ENCODE measurements at places on chromosomes 1 and 21.

DNA sequence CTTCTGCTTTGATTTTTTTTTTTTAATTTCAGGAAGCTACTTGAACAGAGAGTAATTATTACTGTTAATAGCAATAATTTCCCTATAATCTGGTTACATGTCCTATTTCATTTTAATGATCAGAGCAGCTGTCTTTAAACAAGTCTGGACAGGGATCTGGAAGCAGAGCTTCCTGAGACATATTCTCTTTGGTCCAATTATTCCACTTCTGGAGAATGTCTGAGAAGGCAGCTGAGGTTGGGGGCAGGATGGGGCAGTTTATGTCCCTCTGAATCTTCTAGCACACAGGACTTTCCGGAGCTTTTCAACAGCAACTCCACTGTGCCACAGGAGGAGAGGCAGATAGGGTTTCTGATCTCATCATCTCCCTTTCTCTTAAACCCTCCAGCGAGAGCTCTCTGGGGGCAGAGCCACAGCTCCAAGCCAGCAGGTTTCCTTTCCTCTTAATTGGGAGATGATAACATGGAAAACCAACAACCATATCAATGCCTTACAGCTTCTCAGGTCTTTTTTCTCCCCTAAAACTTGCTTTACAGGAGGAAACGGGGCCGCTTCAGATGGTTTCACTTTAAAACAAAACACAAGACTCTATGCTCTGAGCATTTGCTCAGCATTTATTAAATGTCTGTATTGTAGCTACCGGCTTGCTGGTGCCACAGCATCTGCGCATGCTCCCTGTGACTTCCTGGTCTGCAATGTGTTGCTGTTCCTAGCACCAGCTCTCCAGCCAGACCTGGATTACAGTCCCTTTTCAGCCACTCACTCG lies 425.7 kb upstream of the USP24 start:
- no peak for DNase-seq

GRCh38 chr1:116891396-116892079 lies 18.2 kb upstream of the PTGFRN start:
- DNase-seq, result no peak

- DNase-seq, result no peak
Measured at GRCh38 chr1:33634806-33635205, 162.4 kb downstream of the ZSCAN20 start.

DNA sequence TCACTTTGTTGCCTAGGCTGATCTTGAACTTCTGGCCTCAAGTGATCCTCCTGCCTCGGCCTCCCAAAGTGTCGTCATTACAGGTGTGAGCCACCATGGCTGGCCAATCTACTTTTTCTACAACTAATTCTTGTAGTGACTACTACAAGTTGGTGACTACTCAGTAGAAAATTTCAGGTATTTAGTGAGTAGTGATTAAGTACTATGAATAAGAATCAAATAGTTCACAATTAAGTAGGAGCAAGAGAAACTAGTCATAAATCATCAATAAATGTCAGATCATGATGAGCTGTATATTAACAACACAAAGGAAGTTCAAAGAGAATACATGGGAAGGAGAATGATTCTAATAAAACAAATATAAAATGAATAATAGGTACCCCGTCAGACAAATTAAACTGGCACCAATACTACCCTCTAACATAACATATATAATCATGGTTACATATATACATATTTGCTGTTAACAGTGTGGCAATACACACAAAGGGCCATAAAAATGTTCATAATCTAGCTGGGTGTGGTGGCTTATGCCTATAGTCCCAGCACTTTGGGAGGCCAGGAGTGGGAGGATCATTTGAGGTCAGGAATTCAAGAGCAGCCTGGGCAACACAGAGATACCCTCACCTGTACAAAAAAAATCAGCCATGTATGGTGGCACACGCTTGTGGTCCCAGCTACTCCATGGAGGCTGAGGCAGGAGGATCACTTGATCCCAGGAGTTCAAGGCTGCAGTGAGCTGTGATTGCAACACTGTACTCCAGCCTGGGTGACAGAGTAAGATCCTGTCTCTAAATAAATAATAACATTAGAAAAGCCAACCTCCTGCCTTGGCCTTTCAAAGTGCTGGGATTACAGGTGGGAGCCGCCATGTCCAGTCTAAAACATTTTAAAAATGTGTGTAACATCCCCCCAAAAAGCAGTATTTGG lies 19.1 kb downstream of the YY1AP1 start:
- DNase-seq, result no peak

DNA sequence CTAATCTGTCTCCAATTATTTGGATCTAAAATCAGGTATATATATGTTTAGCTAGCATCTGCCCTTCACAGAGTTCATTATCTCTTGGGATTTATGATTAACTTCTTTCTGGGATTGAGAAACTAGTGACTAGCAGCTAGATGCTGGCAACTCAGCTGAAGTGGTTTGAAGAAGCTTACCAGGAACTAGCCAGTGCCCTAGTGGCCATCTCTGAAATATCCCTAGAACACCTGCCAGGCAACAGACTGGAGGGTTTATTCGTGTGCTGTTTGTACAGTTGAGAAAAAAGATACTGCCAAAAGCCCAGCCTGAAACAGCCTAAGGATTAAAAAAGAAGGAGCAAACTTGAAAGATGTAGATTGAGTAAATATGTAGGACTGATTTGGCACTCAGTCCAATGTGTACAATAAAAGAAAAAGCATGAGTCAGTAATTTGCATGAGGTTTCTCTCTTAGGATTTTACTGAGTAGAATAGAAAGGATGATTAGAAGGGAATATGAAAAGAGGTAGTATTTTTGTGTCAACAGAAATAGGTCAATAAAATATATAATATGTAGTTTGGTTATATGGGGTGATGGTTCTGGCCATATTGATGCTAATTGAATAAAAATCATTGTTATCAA lies 1144.6 kb upstream of the ADGRL2 start:
- no peak for DNase-seq

DNA sequence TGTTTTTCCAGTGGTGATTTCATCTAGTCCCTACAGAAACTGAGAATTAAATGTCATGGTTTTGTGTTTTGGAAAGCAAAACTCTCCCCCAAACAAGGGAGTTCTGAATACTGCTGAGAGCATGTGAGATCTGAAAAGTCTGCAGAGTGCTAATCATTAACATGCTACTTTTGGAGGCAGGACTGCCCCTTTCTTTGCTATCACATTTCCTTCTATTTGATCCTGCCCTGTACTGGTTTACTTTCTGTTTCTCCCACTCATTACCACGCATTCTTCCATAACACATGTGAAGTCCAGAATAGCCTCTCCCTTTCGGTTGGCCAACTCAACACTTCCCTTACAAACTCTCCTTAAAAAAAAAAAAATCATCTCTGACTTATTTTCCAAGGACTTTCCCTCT lies 63.6 kb downstream of the GADD45A start:
- no peak for DNase-seq

DNA sequence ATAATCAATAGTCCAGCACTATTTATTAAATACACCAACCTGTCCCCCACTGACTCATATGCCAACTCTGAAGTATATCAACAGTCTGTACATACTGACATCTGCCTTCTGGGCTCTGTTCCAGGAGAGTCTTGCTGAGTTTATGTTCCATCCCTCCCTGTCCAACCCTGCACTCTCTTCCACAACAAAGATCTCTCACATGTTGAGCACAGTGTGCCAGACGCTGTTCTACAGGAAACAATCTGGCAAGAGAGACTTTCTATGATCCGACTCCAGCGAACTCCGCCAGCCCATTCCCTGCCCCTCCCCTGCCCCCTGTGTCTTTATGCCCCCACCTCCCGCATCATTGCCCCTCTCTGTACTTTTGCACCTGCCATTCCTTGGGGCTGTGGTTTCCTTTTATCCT lies 3.4 kb downstream of the LACTBL1 start:
- DNase-seq, result no peak

GRCh38 chr1:203059485-203059884 lies 26.3 kb downstream of the MYOG start:
- no peak for DNase-seq

GRCh38 chr1:231553320-231553719 lies 24.9 kb downstream of the TSNAX start:
- DNase-seq, result no peak
